Pancreas (tissue), 10 donors: ENCODE measurements at places on chromosomes 13 and 19.
A peak's percentile ranks its signal among the peaks of the same experiment; 100 is the strongest.

DNA sequence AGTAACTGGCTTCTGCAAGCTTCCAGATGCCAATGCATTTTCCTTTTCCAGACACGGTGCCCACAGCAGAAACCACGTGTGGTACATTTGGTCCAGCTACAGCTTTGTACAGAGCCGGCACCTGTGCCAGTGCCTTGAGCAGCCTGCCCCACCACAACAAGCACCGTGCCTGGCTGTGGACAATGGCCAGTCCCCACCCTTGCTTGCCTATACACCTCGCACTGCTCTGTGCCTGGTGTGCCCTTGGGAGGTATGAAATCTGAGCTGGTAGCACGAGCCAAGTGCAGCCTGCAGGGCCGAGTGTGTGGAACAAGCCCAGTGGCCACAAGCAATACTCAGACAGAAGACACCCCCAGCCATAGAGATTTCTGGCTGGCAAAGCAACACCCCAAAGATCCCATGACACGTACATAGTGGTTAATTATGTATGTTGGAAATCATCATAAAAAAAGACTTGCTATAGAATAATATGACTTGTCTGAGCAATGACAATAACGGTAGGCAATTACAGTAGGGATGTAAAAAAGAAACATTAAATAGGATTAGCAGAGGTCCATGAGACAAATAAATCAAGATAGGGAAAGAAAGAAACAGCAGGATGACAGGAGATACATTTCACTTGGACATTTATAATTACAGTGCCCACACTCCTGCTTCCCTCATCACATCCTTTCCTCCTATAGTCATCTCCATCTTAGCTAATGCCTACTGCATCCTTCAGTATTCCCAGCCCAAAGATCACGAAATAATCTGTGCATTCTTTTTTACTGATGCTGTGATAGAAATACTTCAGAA, 1399.5 kb downstream of the PCDH9 start:
- DNase-seq, result no peak

DNA sequence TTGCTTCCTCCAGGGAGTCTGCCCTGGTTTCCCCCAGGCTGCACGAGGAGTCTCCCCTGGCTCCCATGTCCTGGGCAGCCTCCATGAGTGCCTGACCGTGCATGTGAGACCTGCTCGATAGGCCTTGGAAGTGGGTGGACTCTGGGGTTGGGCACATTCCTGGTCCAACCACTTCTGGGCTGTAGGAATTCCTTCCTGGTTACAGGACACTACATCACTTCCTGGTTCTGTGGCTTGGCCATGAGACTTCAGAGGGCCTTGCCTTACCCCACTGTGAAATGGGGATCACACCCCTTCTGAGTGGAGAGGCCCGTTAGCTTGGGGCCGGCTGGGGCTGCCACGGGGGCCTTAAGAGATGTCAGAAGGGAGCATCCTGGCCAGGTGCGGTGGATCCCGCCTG, 4.0 kb upstream of the ZNF628 start:
- DNase-seq, result no peak

- DNase-seq, result no peak
Measured at GRCh38 chr13:95197548-95197947, 103.7 kb downstream of the ABCC4 start.

- DNase-seq, result no peak
Measured at GRCh38 chr13:73702419-73703071, 431.7 kb downstream of the KLF12 start.

GRCh38 chr19:46365561-46365960, 18.7 kb downstream of the PPP5C start:
- no peak for DNase-seq

DNA sequence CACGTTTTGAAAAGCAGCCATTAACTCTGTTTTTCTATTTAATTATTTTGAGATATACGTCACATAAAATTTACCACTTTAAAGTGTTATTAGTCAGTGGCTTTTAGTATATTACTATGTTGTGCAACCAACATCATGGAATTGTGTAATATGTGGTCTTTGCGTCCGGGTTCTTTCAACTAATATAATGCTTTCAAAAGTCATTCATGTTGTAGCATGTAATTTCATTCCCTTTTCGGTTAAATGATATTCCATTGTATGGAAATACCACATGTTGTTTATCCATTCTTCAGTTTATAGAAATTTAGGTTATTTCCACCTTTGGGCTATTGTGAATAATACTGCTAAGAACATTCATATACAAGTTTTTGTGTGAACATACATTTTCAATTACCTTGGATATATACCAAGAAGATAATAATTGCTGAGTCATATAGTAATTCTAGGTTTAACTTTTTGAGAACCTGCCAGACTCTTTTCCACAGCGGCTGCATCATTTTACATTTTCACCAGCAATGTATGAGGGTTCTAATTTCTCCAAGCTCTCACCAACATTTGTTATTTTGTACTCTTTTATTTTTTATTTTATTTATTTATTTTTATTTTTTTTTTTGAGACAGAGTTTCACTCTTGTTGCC, 28.1 kb upstream of the CLDN10 start:
- no peak for DNase-seq

- no peak for DNase-seq
Measured at GRCh38 chr13:30159446-30159839, 147.9 kb downstream of the KATNAL1 start.

DNA sequence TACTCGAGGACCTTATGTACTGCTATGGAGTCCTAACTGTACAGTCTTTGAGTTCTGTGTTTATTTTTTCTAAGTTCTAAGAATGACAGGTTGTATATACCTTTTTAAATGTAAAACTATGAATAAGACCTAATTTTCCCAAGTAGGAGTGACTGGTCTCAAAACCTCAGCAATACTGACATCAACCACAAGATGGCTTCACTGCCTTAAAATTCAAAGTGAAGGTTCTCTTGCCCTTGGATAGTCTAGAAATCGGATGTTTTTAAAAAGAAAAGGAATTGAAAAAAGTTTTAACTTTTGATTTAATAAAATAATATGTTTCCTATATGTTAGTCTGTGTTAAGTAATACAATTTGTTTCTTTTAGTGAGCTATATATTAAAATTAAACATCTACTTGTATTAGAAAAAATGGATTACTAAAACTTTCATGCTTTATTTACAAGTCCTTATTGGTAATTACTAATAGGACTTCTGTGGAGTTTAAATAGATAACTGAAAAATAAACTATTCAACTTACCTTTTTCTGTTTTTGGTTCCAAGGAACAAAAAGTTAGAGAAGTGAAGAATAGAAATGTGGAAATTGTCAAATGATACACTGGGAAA, 52.0 kb downstream of the TDRD3 start:
- DNase-seq, result no peak

DNA sequence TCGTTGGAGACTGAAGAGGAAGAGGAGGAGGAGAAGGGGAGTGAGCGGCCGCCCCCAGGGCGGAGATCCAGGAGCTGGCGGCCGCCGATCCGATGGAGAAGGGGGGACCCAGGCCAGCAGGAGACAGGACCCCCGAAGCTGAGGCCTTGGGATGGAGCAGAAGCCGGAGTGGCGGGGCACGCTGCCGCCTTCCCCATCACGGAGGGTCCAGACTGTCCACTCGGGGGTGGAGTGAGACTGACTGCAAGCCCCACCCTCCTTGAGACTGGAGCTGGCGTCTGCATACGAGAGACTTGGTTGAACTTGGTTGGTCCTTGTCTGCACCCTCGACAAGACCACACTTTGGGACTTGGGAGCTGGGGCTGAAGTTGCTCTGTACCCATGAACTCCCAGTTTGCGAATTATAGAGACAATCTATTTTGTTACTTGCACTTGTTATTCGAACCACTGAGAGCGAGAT, 1.8 kb downstream of the GADD45B start:
- DNase-seq, result no peak

DNA sequence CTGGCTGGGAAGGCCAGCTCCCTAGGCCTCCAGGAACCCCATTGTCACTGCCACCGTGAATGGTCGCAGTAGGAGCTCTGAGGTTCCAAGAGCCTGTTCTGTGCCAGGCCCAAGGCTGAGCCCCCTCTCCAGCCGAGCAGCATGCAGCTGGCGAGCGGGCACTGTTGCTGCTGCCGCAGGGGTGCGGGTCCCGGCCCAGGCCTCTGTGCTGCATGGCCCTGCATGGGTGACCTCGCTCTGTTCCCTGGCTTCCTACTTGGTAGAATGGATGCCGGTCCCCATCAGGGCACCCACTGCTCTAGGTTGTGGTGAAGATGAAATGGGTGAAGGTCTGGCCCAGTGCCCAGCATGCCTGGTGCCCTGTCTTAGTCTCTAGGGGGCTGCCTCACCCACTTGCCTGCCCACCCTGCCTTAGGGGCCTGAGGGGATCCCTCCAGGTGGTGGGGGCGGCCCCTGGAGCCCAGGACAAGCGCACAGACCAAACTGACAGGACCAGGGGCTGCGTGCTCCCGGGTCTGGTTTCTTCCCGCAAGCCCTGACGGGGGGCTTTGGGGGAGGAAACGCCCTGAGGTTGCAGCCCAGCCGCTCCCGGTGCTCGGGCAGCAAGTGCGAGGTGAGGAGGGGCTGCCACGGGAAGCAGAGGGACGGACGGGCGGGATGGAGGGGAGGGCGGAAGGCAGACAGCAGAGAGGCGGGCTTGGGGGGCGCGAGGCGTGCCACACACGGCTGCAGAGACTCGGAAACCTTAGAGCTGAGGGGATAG, 8.7 kb upstream of the UQCR11 start:
- peak; percentile 33 for DNase-seq

GRCh38 chr13:24141333-24141910, 19.1 kb upstream of the SPATA13 start:
- DNase-seq, result no peak

GRCh38 chr13:107365466-107366215, 797.7 kb upstream of the ARGLU1 start:
- DNase-seq, result no peak

DNA sequence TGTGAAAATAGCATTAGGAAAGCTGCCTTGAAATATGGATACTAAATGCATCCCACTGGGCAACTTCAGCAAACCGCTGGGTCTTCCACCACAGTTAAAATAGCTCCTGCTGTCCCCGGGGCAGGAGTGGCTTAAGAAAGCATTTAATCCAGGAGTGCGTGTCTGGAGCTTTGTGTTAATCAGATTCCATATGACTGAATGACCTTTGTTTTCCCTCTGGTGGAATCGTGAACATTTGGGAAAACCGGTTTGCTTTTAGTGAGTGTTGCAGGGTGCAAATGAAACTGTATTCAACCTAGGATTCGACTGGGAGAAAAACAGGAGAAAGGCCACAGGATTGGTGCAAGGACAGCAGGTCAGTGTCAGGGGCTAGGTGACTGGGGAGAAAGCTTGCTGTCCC, 237.6 kb upstream of the MAB21L1 start:
- no peak for DNase-seq

GRCh38 chr19:51025809-51026553, 435 bp downstream of the KLK11 start:
- peak; percentile 63 for DNase-seq

DNA sequence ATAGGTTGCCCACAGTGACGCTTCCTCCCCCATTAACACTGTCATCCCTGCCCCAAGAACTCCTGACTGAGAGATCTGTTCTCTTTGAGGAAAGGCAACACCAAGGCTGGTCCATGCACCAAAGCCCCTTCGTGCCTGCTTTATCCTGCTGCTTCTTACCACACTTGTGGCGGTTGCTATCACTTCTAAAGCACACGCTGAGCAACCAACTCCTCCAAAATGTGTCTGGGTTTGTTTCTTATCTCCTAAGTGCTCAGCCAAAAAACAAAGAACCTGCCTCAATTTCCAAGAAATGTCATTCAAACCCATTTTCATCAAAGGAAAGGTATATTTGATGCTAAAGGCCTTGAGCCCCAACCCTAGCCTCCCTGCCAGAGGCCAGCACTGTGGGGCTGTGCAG, 14.6 kb downstream of the ATP7B start:
- DNase-seq, result no peak

GRCh38 chr13:31394506-31394905, 194.7 kb downstream of the B3GLCT start:
- no peak for DNase-seq

GRCh38 chr19:36773223-36773579, 594 bp upstream of the ZNF850 start:
- no peak for DNase-seq

DNA sequence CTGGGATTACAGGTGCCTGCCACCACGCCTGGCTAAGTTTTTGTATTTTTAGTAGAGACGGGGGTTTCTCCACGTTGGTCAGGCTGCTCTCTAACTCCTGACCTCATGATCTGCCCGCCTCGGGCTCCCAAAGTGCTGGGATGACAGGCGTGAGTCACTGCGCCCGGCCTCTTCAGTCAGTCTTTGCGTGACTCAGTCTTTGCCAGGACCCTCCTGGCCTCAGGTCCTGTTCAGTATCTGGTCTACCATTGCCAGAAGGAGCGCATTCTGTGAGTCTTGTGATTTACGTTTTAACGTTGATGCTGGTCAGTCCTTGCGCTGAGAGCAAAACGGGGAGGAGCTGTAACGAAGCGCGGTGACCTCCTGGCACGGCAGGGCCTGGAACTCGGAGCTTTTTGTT, 7.6 kb upstream of the HMG20B start:
- DNase-seq, result no peak

GRCh38 chr19:4636151-4636717, 3.1 kb upstream of the TNFAIP8L1 start:
- peak; percentile 92 for DNase-seq

- DNase-seq, result no peak
Measured at GRCh38 chr19:47057328-47057727, 8.9 kb upstream of the TMEM160 start.

GRCh38 chr13:28527629-28528028, 32.7 kb upstream of the FLT1 start:
- no peak for DNase-seq

GRCh38 chr19:54282686-54283470, 2.0 kb upstream of the LILRB2 start:
- DNase-seq, result no peak

- DNase-seq, result no peak
Measured at GRCh38 chr19:18475762-18476331, 37.9 kb upstream of the ISYNA1 start.

DNA sequence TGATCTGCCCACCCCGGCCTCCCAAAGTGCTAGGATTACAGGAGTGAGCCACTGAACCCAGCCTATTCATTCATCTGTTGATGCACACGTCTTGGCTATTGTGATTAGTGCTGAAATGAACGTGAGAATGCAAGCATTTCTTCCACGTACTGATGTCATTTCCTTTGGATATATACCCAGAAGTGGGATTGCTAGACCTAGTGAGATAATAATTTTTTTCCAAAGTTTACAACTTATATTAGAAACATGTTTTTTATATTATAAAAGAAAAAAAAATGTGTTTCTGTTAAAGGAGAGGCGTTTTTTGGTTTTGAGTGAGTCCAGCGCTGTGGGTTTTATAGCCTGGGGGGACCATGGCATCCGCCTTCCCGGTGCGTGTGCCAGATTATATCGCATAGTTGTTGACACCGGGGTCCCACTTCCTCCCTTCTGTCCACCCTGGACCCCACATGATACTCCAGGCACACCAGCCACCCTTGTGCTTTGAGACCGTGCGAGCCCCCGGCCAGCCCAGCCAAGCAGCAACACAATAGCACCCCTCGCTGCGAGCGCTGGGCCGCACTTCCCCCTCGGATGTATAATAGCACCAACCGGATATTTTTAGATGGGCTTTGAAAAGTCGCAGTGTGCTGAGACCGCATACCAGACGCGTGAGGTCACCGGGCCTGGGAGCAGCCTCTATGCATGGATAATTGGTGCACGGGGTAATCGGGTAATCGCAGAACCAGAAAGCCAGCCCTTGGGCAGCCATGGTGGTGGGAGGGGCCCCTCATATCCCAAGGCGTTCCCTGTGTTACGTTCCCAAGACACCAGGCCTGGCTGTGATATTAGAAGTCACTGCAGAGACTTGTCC, 59.6 kb downstream of the MYO9B start:
- peak; percentile 76 for DNase-seq
